ENCODE measurements at places on chromosomes 1 and 21.

DNA sequence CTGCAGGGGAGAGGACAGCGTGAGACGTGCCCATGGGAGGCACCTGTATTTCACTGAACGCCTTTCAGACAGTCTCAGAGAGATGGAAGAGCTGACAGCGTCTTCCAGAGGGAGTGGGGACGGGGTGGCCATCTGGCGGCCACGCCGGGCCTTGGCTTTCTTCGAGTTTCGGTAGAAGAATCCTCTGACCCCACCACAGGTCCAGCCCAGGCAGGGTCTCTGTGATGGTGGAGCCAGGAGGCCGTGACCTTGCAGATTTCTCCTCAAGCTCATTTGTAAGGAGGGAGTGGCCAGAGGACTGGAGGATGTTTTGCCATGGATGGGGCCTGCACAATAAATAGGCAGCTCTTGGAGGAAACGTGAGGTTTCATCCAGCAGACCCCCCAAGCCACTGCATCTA lies 47.6 kb upstream of the ADARB1 start:
- peak; percentile 7 for DNase-seq

- DNase-seq: no peak
Measured at GRCh38 chr1:67732750-67733151, 47.8 kb downstream of the GADD45A start.

DNA sequence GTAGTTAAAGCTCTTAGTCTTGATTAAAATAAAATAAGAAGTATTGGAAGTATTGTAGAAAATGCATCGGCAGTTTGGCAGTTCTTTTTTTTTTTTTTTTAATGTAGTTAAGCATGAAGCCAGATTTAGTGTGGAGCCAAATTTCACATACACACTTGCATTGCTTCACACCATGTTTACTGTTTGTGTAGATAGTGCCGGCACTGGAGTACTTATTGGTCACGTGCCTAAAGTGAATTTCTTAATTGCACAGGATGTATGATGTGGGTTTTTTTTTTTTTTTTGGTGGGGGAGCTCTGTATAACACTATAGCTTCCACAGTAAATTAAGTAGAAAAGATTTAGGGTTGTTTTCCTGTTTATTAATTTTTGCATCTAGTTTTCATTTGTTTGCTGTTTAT lies 21.2 kb upstream of the TMEM61 start:
- no peak for DNase-seq

DNA sequence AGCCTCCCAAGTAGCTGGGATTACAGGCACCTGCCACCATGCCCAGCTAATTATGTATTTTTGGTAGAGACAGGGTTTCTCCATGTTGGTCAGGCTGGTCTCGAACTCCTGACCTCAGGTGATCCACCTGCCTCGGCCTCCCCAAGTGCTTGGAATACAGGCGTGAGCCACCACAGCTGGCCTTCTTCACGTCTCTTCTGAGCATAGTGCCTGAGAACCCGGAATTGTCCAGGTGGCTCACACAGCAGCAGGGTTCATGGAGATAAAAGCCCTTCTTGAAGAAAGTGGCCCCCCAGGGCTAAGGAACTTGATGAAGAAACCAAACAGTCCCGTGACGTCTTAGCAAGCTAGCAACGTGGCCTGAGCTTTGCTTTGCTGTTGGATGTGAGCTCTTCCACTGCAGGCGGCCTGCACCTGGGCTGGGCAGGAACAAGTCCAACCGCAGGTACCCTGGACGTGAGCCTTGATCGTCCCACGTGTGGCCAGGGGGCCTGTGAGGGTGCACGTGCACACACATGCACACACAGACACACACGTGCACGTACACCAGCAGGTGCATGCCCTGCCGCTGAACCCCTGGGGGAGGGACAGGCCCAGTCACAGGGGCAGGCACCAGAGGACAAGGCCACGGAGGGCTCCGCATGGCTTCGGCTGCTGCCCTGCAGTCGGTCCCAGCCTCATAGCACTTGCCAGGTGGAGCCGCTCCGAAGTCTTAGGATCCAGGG lies 23.4 kb upstream of the TRAPPC10 start:
- no peak for DNase-seq

- DNase-seq: no peak
Measured at GRCh38 chr21:44582055-44582454, 1.7 kb upstream of the KRTAP10-5 start.

GRCh38 chr1:169670836-169671235 lies 40.6 kb downstream of the SELL start:
- no peak for DNase-seq

GRCh38 chr1:41670217-41670957 lies 185.9 kb upstream of the EDN2 start:
- no peak for DNase-seq

- DNase-seq: no peak
Measured at GRCh38 chr1:240363315-240363714, 248.6 kb downstream of the GREM2 start.

DNA sequence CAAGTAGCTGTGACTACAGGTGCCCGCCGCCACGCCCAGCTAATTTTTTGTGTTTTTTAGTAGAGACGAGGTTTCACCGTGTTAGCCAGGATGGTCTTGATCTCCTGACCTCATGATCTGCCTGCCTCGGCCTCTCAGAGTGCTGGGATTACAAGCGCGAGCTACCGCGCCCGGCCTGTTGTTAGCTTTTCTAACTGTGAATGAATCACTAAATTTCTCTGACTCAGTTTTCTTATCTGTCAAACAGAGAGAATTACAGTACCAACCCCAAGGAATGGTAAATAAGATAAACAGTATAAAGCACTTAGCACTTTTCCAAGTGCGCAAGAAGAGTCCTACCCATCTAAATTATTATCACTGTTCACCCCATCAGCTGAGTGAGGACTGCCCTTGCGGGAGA lies 193.6 kb downstream of the VAV3 start:
- no peak for DNase-seq

DNA sequence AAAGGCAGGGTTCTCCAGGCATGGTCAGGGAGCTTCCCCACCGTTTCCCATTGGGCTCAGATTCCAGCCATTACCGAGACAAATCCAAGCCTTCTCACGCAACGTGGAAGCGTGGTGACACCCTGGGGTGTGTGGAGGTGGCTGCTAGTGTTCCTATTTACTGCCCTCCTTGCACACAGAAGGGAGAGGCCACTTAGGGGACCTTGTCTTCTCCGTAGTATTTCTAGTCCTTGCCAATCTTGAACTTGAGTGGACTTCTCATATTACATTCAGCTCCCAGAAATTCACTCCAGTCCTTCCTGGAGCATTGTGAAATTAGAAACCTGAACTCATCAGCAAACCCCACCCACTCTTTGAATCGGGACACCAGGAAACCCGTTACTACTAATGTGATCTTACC lies 131.6 kb downstream of the AJAP1 start:
- DNase-seq: no peak

DNA sequence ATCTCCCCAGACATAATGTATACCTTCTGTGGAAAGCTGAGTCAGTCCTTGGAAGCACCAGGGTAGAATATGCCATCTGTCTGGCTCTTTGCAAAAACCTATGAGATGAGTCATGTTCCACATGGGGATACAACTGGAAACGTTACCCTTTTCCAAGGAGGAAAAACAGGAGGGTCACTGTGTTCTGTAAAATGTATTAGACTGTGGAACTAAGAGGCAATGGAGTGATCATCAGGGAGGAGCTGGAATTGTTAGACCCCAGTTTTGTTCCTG lies 16.1 kb upstream of the PSMD4 start:
- DNase-seq: no peak

GRCh38 chr1:226656601-226657277 lies 82.3 kb downstream of the ITPKB start:
- peak; percentile 56 for DNase-seq

GRCh38 chr1:216607067-216607697 lies 116.0 kb downstream of the ESRRG start:
- DNase-seq: no peak

- no peak for DNase-seq
Measured at GRCh38 chr1:179095377-179095776, 13.5 kb downstream of the TOR3A start.

DNA sequence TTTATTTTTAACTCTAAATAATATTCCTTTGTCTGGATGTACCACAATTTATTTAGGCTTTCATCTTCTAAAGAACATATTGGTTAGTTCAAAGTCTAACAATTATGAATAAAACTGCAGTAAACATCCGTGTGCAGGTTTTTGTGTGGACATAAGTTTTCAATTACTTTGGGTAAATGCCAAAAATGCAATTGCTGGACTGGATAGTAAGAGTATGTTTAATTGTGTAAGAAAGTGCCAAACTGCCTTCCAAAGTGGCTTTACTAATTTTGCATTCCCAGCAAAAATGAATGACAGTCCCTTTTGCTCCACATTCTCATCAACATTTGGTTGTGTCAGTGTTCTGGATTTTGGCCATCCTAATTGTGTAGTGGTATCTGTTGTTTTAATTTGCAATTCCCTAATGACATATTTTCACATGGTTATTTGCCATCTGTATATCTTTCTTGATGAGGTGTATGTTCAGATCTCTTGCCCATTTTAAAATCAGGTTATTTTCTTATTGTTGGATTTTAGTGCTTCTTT lies 113.8 kb downstream of the DPYD start:
- no peak for DNase-seq

DNA sequence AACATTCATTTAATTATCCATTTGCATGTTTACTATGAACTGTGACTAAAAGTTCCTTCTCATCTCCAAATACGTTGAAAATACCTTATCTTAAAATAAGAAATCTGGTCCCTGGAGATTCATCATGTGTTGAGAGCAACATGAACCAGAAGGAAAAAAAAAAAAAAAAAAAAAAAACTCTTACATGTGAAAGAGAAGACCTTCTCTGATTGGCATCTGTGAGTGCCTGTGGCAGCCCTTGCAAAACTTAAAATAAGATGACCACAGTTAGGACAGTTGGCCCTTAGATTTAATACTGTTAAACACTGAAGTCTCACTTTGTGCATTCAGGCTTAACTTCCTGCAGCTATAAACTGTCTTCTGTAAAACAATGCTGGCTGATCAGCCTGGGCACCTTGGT lies 1395.2 kb upstream of the ADGRL4 start:
- DNase-seq: no peak

DNA sequence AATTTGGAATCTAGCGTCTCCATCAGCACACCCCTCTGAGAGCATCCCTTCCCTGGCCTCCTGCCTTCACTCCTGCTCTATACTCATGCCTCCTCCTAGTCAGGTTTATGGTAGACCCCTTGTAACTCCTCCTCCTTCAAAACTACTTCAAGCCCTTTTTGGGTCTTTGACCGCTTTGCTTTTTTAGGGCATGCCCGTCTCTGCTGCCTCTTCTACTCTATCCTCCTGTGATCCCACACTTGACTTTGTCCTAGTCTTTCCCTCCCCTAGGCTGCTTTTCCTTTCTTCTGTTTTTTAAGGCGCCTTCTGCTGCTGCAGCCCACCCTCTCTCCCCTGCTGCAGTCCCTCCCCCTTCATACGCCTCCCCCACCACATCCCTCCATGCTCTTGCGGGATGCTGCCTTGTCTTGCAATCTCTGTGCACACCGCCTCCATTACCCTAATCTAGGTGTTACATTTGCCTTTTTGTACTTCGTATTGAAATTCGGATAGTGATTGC lies 1.5 kb downstream of the SNX27 start:
- DNase-seq: no peak

GRCh38 chr1:22412932-22413727 lies 38.5 kb upstream of the ZBTB40 start:
- peak; percentile 48 for DNase-seq

DNA sequence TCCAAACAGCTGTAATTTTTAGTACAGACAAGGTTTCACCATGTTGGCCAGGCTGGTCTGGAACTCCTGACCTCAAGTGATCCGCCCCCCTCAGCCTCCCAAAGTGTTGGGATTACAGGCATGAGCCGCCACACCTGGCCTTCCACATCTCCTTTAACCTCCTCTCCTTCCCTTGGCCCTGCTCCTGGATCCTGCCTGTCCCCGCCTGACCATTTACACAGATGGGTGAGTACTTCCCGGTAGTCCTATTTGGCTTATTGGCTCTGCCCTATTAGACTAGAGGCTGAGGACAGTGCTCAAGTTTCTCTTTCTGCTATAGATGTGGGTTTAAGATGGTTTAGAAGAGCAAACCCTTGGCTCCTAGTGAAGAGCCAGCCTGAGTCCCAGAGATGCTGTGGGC lies 7.1 kb downstream of the PTPN7 start:
- no peak for DNase-seq

GRCh38 chr1:240207073-240207709 lies 115.5 kb downstream of the FMN2 start:
- no peak for DNase-seq

GRCh38 chr21:41765973-41766882 lies 624 bp downstream of the RIPK4 start:
- DNase-seq: no peak

- DNase-seq: no peak
Measured at GRCh38 chr1:208564466-208564865, 320.3 kb upstream of the PLXNA2 start.

GRCh38 chr1:36269408-36269838 lies 36.7 kb upstream of the SH3D21 start:
- DNase-seq: no peak

GRCh38 chr1:162303004-162303344 lies 73.7 kb downstream of the SPATA46 start:
- no peak for DNase-seq

- DNase-seq: peak; percentile 79
Measured at GRCh38 chr1:153572569-153573015, 6.9 kb upstream of the S100A2 start.
